Liver (tissue), 10 donors: ENCODE measurements at places on chromosomes 3 and 15. TPM values are rescaled to one million over a fixed set of nuclear protein-coding genes. Genes with fewer than 3 reads are reported as not detected.

The LIPC gene
- total RNA-seq: 268 TPM

The LRTM1 gene
- not detected for total RNA-seq

The MAP1A gene
- 0.89 TPM for total RNA-seq

The EXOG gene
- 3.8 TPM for total RNA-seq

The FBXO40 gene
- 0.05 TPM for total RNA-seq

DNA sequence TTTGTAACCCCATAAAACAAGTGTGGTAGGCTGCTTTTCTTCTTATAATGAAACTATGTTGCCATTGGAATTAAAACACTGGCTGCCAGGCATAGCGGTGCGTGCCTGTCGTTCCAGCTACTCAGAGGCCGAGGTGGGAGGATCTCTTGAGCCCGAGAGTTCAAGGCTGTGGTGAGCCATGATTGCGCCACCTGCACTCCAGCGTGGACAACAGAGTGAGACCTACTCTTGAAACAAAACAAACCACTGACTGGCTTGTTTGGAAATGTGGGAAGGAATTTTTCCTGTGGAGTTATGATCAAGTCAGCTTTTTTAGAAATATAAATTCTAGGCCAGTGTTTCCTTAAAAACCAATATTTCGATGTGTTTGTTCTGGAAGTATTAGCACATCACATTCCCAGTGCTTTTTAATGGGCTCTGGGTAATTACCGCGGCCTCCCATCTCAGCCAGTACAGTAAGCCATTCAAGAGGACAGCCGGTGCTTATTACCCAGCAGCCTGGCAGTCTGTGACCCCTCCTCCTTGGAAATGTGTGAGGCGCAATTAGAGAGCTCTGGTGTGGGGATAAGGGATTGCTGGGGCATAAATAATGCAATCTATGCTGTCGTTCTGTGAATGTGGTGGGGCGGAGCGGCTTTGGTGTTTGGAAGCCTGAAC, 58.3 kb upstream of the TRAK1 start:
- peak; percentile 49 for DNase-seq
- H3K27ac ChIP-seq: peak overlapping the region; percentile 88
- peaks cover 48% of the 10 kb centered on the region for H3K4me1 ChIP-seq
- H3K27me3 ChIP-seq: no peaks in the 10 kb centered on the region
- no peak overlapping the region for H3K4me3 ChIP-seq

- no peaks in the 10 kb centered on the region for H3K4me1 ChIP-seq
- H3K4me3 ChIP-seq: no peak overlapping the region
Measured at GRCh38 chr15:48595981-48596380, 49.5 kb downstream of the FBN1 start.

DNA sequence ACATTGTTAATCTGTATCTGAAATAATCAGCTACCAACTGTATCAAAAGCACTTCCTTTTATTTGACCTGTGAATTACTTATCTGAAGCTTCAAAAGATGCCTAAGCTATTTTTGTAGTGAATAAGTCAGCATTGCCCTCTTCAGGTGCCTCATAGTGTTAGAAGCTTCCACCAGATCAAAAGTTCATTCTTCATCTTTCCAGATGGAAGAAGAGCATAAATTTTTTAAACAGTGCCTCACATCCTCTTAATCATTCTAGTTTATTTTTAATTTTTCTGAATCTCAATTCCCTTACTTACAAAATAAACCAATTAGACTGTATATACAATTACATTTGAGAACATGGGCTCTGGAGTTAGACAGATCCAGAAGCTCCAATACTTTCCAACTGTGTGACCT, 65.0 kb downstream of the MYO5A start:
- no peak overlapping the region for H3K27ac ChIP-seq
- H3K36me3 ChIP-seq: no peaks in the 10 kb centered on the region
- H3K27me3 ChIP-seq: no peaks in the 10 kb centered on the region
- no peak for DNase-seq
- no peak overlapping the region for H3K4me3 ChIP-seq

DNA sequence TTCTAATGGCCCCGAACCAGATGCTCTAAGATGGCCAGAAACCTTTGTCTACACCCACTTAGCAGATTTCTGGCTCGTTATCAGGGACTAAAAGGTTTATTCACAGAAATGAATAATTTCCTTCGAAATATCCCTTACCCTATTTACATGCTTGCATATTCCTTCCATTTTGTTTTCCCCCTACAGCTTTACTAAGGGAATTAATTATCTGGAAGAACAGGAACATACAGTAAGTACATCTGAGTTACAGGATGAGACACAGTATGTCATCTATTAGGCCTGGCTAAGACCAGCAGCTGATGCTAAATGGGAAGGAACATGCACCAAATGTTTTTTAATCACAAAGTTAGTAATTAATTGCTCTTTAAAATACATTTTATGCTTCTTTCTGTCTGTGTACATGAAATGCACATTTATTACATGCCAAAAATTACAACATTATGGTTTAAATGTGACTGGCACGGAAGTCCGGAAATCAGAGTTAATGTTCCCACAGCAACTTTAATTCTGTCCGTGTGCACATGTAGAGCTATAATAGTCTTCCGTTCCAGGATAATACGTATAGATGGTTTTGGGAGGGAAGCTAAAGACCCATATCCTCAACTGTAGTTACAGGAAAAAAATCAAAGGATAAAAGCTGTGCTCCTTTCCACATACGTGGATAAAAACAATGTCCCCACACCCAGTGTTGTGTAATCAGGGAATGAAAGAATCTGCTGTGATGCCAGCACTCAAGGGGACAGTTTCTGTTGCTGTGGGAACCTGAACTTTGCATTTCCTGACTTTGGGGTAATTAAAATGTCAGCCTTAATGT, 82.0 kb downstream of the TIGIT start:
- H3K4me1 ChIP-seq: no peaks in the 10 kb centered on the region
- peaks cover 11% of the 10 kb centered on the region for H3K36me3 ChIP-seq
- no peaks in the 10 kb centered on the region for H3K27me3 ChIP-seq
- no peak for DNase-seq
- H3K4me3 ChIP-seq: no peak overlapping the region

DNA sequence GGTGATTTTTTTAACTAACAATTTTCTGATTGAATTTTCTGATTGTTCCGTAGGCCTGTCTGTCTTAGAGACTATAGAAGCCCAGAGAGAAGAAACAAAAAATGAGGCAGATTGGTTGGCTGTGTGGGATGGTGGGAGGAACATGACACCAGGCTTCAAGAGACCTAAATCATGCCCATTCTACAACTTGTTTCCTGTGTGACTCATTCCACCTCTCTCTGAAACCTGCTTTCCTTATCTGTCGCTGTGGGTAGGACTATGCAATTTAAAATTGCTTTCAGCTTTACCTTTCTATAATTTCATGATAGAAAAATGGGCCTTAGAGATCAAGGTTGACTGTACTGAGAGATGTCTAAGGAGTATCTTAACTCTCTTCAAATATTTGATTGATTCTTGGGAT, 44.5 kb downstream of the OXNAD1 start:
- H3K27me3 ChIP-seq: no peaks in the 10 kb centered on the region
- no peak overlapping the region for H3K4me3 ChIP-seq
- peaks cover 6% of the 10 kb centered on the region for H3K36me3 ChIP-seq

DNA sequence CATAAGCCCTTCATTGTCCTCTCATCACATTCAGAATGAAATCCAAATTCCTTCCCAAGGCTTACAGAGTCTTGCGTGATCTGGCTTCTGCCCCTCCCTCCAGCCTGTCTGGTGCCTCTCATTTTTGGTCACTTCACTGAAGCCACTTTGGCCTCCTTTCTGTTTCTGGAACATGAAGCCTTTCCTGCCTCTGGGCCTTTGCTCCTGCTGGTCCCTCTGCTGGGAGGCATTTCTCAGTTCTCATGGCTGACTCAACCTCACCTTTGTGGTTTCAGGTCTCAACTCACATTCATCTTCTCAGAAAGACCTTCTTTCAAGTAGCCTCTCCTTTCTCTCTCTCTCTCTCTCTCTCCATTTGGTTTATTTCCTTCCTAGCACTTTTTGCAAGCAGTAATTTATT, 43.9 kb upstream of the BHLHE40 start:
- H3K27ac ChIP-seq: no peak overlapping the region
- no peak for DNase-seq
- no peaks in the 10 kb centered on the region for H3K4me1 ChIP-seq

GRCh38 chr15:64209680-64210334, 47.0 kb upstream of the PPIB start:
- no peaks in the 10 kb centered on the region for H3K27me3 ChIP-seq
- H3K27ac ChIP-seq: no peak overlapping the region
- DNase-seq: no peak
- no peaks in the 10 kb centered on the region for H3K4me1 ChIP-seq
- H3K4me3 ChIP-seq: no peak overlapping the region

GRCh38 chr3:105449414-105449813, 82.7 kb downstream of the ALCAM start:
- no peak overlapping the region for H3K27ac ChIP-seq
- peaks cover 12% of the 10 kb centered on the region for H3K4me1 ChIP-seq
- no peak overlapping the region for H3K4me3 ChIP-seq
- no peaks in the 10 kb centered on the region for H3K36me3 ChIP-seq
- H3K27me3 ChIP-seq: no peaks in the 10 kb centered on the region
- DNase-seq: no peak

DNA sequence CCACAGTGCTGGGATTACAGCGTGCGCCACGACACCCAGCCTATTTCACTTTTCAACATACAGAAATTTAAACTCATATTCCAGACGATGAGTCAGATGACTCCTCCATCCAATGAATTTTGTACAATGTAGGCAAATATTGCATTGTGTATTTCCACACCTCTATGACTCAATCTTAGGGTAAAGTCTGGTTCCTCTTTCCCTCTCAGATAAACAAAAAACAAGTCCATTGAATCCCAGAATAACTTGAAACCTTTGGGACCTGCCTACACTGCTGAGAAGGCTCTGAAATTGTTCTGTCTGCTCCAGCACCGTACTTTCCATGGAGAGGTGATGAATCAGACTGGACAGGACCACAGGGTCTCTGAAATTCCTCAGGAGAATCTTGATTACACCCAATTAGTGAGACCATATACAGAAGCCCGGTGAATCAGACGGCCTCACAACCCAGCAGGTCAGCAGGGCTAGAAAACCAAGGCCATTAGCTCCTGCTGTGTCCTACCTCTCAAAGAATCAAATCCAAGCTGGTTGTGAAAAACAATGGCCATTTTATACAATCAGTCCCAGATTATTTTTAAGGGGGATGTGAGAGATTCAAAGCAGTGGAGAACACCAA, 112.6 kb downstream of the ERC2 start:
- no peak overlapping the region for H3K4me3 ChIP-seq
- peaks cover 9% of the 10 kb centered on the region for H3K4me1 ChIP-seq
- no peak for DNase-seq
- no peaks in the 10 kb centered on the region for H3K27me3 ChIP-seq
- peak overlapping the region; percentile 77 for H3K27ac ChIP-seq

GRCh38 chr15:80567721-80568157, 127.4 kb upstream of the ABHD17C start:
- no peaks in the 10 kb centered on the region for H3K27me3 ChIP-seq
- no peak overlapping the region for H3K27ac ChIP-seq
- no peaks in the 10 kb centered on the region for H3K36me3 ChIP-seq
- no peak for DNase-seq
- H3K4me3 ChIP-seq: no peak overlapping the region
- no peaks in the 10 kb centered on the region for H3K4me1 ChIP-seq

DNA sequence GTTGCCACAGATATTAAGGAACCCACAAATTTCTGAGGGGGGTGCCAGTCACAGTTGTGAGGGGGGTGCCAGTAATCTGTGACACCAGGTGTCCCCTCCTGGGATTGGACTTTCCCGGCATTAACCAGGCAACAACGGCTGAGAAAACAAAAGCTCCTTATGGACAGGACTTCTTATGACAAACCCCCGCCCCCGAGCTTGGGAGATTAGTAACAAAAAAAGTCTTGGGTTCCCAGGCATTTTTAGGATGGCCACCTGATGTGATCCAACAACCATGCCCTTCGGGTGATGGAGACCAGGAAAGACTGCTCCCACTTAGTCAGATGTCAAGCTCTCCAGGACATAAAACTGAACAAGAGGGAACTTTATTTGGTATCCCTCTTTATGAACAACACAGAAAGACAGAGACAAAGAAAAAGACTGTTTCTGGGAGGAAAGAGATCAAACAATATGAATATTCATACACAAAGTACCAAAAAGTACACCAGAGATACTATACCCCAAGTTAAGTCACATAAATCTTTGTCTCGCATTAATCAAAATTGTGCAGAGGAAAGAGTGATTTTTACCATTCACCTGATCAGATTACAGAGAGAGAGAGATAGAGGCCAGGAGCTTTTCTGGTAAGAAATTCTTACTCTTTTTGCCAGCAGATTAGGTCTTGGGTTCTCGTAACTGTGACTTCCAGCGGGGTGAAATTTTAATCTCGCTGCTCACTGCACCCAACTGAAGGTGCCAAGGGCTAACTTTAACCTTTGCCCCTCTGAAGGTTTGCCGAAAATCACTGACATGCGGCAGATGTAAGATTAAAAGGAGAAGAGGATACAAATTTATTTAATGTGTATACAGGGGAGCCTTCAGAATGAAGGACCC, 61.6 kb downstream of the OSTN start:
- peak overlapping the region; percentile 35 for H3K27ac ChIP-seq
- no peaks in the 10 kb centered on the region for H3K27me3 ChIP-seq
- H3K4me3 ChIP-seq: no peak overlapping the region
- H3K36me3 ChIP-seq: no peaks in the 10 kb centered on the region

DNA sequence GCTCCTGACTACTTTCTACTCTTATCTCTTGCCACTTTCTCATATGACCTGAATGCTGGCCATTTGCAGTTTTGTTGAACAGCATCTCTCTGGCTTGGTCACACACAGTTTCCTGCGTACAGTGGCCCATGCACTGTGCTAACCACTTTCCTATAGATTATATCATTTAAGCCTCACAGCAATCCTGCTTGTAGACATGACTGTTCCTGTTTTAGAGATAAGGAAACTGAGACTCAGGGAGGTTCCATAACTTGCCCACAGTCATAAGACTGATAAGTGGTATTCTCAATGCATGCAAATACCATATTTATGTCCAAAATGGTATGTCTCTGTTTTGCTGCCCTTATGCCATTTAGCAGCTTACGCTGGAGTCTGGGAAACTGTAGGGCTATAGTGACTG, 229.5 kb downstream of the NR1D2 start:
- H3K27ac ChIP-seq: no peak overlapping the region
- H3K36me3 ChIP-seq: no peaks in the 10 kb centered on the region
- no peaks in the 10 kb centered on the region for H3K4me1 ChIP-seq
- H3K4me3 ChIP-seq: no peak overlapping the region
- H3K27me3 ChIP-seq: no peaks in the 10 kb centered on the region

DNA sequence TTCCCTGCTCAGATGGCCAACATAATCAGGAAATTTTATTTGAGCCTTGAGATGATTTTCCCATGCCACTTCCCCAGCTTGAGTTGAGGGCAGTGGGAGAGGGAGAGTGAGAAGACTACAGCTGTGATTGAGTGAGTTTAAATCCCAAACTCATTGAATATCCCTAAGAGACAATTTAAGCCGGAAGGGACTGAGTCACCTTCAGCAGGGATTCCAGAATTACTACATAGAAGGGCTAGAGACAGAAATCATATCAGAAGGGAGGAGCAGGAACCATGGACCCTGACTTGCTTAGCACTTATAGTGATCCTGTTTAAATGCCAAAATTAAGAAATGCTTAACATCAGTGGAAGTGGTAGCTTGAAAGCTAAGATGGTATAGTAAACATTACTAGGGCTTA, 312.2 kb upstream of the SLCO3A1 start:
- no peak for DNase-seq
- no peaks in the 10 kb centered on the region for H3K36me3 ChIP-seq
- peaks cover 15% of the 10 kb centered on the region for H3K4me1 ChIP-seq
- H3K4me3 ChIP-seq: no peak overlapping the region
